ENCODE measurements at places on chromosomes 1 and 21.

DNA sequence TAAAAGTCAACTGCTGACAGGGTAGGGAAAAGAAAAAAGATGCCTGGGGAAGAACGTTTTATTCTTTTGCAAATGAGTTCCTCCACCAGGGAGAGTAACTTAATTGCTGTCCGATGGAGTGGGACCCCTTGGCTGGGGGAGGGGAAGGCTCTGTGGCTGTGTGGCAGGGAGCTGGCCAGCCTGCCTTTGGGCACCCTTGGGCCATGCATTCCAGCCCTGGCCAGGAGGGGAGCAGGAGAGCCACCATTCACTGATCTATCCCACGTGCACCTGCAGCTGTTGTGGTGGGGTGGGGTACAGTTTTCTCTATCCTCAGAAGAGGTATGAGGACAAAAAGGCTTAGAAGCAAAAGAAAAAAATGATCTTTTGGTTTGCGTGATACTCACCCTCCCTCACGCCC lies 116.9 kb downstream of the KCNK1 start:
- DNase-seq, result no peak

- DNase-seq, result no peak
Observed at GRCh38 chr21:45536301-45537081, 5.7 kb downstream of the SLC19A1 start.

DNA sequence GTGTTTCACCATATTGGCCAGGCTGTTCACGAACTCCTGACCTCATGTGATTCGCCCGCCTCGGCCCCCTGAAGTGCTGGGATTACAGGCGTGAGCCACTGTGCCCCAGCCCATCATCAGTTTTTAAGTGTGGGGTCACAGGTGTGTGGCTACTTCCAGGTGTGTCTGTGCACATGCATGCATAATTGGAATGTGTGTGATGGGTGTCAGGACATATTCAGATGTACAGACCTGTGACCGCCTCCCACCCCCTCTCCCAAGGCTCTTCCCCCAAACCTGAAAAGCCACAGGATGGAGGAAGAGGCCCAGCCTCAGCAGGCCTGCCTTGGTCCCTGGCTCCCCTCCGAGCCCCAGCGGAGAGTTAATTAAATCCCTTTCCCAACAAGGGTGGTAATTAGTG lies 37.3 kb upstream of the CSF3R start:
- no peak for DNase-seq

GRCh38 chr21:16409352-16409751 lies 679.6 kb downstream of the USP25 start:
- DNase-seq, result no peak

DNA sequence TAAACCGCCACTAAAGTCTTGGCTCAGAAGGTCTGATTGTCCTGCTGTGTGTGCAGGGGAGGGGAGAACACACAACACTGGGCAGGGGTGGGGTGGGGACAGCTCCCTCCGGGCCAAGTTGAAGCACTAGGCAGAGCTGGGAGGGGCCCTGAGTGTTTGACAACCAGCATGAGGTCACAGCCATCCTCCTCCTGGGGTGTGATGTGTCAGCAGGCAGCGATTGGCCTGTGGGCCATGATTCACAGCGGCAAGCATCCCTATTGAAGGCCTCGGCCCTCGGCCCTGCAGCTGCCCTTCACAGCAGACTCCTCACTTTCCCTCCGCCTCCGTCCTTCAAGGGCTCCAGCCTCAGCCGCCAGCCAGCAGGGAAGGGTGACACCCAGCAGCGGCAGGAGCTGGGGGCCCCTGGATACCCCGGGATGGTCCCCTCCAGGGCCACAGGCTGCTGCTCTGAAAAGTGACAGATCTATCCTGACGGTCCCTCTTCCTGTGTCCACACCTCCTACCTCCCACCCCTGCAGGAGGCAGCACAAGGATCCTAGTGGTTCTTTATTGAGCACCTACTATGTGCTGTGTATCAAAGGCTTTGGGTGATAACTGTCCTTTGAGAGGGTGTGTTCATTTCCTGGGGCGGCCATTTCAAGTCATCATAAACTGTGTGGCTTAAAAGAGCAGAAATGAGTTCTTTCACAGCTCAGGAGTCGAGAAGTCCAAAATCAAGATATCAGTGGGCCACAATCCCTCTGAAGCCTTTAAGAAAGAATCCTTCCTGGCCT lies 66.0 kb upstream of the SLC25A33 start:
- peak; percentile 99 for DNase-seq

DNA sequence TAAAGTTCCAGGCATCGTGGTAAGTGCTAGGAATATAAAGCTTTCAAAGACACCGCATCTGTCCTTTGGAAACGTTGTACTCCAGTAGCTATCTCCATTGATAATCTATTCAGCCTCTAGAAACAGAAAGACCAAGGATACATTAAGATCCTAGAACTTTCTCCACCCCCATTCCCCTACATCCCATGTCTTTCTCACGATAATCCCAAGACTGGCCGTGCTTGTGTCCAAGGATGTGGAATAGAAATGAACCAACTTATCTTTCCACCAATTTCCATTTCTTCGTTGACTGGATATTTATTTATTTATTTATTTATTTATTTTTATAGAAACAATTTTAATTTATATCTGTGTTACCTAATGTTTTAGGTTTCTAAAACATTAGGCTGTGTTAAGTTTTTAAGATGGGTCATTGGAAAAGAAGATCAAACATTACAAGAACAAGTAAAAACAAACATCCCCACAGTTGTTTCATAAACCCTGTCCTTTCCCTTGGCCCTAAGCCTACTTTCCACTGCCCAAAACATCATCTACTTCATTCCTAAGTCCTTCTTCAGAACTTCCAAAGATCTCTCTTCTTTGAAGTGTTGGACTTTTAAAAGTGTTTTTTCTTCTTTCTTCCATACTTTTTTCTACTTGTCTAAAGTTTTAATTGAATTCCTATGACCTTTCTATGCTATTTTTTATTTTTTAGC lies 39.7 kb downstream of the LRRC8C start:
- no peak for DNase-seq

DNA sequence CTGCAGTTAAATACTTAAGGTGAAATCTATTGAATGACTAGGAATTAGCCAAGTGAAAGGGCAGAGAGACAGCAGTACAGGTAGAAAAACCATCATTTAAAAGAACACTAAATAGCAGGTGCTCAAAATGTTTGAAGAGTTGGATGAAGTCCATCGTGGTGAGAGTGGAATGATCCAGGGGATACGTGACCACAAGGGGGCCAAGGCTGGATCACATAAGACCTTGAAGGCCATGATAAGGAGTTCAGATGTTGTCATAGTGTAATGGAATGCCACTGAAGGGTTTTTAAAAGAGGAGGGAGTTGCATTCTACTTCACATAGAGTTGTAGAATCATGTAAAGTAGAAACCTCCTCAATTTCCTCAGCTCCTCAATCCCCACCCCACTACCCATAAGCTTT lies 34.8 kb upstream of the HOOK1 start:
- DNase-seq, result no peak

GRCh38 chr1:203177036-203177405 lies 1.4 kb upstream of the MYBPH start:
- no peak for DNase-seq

DNA sequence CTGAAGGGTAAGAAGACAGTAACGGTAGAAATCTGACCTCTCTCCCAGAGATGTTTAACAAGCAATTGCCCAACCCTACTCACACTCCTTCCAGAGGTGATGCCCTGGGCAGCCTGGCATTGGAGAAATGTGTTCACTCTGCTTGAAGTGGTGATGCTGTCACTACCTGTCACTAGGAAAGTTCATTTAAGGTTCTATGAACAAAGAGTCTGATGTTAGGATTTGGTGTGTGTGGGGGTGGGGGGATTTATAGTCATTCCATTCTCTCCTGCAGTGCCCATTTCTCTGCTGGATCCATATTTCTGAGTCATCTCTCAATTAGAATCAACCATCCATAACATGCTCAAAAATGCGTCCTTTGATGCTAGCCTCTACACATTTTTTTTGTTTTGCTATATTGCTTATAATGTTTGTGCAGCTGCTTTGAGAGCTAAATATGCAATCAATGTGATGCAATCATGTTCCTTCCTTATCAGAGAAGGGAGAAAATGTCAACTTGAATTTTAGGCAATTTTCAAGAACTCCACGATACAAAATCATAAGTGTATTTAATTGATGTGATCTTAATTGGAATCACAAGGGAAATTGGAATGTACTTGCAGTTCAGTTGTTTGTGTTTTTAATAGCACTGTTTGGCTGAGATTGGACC lies 173.9 kb downstream of the DUSP10 start:
- peak; percentile 18 for DNase-seq

DNA sequence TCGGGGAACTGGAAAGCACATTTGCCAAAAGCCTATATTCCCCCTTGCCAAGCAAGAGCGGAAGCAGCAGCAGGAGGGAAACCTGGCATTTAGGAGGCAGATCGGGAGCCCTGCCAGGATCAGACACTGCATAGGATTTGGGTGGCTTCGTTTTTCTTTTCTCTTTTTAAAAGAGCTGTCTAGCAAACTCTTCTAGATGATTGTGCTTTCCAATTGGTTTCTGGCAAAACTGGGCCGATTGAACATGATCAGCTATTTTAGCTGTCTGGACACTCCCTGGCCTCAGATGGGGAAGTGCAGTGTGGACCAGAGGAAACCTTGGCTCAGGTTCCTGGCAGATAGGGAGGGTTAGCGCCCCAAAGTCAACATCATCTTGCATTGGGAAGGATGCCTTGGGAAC lies 414.0 kb upstream of the KAZN start:
- no peak for DNase-seq

DNA sequence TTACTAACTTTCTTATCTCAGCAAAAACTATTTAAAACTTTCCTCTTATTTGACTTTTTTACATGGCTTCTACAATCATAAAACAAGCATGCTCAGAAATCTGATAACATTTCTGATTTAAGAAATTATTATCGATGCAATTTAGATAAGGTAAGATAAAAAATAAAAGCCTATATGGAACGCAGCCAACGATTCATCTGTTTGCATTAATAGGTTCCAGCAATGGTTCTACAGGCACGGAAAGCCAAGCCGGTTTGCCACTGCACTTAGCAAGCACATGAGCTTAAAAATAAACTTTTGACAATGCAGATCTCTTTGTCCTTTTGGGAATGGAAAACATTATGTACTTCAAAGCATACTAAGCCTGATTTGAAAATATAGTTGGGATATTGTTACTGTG lies 77.5 kb upstream of the KCNK2 start:
- no peak for DNase-seq

Measured in NCI-H510A treated with DMSO at 0.1 percent for 48 hours (cell line).